ENCODE measurements at places on chromosomes 3 and 15.

DNA sequence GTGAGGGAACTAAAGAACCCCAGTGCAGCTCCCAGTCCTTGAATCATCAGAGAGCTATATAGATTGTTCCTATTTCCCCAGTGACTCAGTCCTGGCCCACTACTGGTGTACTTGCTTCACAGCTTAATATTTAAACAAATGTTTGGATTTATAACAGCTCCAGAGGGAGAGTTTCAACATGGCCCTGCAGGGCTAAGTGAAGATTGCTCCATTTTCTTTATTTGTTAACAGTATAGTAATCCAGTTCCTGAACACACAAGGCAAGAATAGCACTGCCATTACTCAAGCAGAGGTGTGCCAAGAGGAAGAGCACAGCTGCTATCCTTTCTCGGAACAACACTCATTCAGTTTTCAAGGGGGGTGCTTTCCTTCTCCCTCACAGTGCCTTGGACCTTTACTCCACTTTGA, 6.5 kb downstream of the SQOR start:
- DNase-seq: no peak

DNA sequence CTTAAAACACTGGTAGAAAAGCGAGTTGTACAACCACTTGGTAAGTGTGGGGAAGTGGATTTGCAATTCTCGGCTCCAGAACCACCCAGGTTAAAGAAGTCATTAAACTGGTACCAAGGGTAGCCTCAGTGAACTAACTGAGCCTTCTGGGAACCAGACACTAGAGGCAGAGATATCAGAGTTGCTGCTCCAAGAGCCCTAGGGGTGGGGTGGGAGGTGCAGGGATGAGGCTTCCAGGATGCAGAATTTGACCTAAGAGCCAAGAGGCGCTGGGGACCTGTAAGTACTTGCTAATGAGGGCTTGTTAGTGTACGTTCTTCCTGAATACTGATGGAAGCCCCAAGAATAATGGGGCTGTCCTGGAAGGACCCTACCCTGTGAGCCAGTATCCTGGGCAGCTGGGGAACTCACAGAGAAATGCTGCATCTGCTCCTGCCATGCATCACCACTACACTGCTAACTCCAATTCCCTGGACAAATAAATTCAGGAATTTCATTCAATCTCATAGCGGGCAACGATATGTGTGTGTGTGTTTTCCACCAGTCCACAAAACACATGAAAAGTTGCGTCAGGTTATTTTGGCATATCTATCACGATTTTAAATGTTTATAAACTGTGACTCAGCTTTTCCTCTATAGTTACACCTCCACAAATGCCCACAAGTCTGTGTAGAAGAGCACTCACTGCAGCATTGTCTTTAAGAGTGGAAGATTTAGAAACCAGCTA, 23.8 kb downstream of the STIMATE start:
- DNase-seq: no peak

GRCh38 chr15:95235033-95235432, 1003.7 kb downstream of the MCTP2 start:
- DNase-seq: no peak

GRCh38 chr15:67862750-67863441, 23.1 kb upstream of the RNU6-1 start:
- no peak for DNase-seq

Data from lower lobe of right lung (tissue), 2 donors.